NCI-H524 (cell line): ENCODE measurements at places on chromosomes 3 and 15.

DNA sequence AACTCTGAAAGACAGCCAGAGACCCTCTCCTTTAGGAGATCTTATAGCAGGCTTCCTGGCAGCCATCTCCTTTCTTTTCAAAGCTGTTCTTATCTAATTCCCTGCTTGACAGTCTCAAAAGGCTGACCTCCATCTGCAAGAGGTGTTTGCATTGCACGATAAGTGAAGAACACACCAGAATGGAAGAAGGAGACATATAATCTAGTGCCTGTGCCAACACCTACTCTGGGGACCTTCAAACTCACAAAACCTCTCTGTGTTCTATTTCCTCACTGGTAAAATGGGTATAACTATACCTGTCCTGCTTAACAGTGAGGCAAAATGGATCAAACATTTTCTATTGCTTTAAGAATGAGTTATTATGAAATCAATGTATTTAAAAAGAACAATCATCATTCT, 65.0 kb downstream of the WDR72 start:
- DNase-seq = no peak

DNA sequence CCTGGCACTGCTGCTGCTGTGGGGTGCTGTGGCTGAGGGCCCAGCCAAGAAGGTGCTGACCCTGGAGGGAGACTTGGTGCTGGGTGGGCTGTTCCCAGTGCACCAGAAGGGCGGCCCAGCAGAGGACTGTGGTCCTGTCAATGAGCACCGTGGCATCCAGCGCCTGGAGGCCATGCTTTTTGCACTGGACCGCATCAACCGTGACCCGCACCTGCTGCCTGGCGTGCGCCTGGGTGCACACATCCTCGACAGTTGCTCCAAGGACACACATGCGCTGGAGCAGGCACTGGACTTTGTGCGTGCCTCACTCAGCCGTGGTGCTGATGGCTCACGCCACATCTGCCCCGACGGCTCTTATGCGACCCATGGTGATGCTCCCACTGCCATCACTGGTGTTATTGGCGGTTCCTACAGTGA, 2.1 kb downstream of the GRM2 start:
- DNase-seq = no peak

GRCh38 chr15:100112636-100113305, 229.0 kb downstream of the ADAMTS17 start:
- DNase-seq = no peak

DNA sequence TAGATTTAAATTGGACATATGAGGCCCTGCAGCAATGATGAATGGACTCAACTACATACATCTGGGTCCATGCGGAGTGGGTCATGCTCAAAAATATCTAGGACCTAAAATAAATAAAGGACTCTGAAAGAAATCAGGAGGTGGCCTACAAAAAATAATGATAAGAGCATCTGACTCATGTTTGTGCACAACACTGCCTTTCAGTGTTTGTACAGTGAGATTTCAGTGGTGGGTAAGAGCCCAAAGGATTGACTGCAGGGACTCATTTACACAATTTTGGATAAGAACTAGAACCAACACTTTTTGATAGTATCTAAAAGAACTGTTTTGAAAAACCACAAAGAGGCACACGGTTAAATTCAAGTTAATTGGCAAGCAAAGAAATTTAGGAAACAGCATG, 285.5 kb downstream of the SLC9A9 start:
- no peak for DNase-seq

- DNase-seq = no peak
Observed at GRCh38 chr3:131699001-131699400, 196.2 kb upstream of the MRPL3 start.

DNA sequence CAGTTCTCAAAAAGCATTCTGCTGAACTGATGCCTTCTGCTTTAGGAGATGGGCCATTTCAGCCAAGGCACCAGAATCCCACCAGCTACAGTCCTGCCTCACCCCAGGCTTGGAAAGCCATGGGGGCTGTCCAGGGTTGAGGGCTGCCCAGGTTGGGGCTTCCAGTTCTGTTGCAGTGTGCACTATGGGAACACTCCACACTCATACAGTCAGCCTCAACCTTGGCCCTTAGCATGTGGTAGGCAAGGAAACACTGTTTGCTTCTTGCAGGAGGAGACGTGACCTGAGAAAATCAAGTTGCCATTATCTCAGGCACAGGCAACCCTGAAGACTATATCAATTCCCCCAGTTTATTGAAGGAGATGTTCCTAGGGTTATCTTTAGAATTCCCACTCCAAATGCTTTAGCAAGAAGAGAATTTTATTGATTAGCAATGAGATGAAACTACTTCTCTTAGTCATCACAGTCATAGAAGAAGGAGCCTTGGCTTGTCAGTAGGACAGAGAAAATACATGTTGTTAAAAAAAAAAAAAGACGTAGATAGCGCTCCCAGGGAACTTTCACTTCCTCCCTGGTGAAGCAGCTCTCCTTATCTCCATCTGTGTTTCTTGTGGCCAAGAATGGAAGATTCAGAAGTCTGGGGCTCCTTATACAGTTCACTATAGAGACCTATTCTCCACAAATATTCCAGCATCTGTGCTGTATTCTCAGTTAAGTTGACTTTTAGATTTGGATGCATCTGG, 38.3 kb upstream of the IL12A start:
- DNase-seq = no peak

- DNase-seq = no peak
Observed at GRCh38 chr3:72088486-72089025, 303.6 kb upstream of the PROK2 start.
